Stimulated activated CD4-positive, alpha-beta T cell treated with anti-CD3 and anti-CD28 coated beads, Interleukin-2, amount 100 ng/mL, for 24 hours (primary cell): ENCODE measurements at places on chromosomes 11 and 22.

DNA sequence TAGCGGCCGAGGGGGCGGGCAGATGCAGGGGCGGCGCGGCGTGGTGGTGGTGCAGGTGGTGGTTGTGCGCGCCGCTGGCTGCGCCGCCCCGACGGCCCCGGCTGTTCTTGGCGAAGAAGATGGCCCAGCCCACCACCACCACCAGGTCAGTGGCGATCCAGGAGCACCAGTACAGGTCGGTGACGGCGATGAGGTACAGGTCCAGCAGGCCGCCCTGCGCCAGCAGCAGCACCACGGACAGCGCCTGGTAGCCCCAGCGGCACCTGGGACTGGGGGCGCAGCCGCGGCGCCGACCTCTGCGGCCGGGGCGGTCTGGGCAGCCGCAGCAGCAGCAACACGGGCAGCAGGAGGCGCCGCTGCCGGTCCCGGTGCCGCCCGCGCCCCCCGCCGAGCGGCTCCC lies 879 bp downstream of the TMEM121B start:
- DNase-seq: peak; percentile 64

DNA sequence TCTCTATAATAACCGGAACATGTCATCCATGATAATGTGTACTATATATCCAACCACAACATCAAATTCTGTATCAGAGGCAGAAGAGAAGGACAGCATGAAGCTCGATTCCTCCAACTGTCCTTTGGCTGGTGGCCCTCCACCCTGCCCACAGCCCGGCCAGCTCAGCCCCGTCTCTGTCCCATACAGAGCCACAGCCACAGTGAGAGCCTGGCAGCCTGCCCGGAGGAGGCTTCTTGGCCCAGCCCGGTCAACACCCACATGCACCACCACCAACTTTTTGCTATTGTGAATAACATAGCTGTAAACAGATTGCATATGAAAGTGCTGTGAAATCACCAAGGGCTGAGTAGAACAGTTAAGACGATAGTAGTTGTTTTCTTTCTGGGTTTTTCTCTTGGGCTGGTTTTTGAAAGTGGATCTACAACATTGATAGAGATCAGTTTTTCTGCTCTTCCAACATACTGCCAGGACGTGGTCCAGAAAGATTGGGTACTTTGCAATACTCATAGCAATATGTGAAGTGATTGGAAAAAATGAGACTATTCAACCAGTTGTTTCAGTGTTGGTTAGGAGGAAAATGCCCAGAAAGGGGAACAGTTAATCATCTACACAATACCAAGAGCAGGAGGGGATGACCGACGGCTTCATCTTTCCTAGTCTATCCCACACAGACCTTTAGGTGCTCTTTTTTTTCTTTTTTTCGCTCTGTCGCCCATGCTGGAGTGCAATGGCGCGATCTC lies 6.9 kb upstream of the TUBA8 start:
- peak; percentile 35 for DNase-seq

DNA sequence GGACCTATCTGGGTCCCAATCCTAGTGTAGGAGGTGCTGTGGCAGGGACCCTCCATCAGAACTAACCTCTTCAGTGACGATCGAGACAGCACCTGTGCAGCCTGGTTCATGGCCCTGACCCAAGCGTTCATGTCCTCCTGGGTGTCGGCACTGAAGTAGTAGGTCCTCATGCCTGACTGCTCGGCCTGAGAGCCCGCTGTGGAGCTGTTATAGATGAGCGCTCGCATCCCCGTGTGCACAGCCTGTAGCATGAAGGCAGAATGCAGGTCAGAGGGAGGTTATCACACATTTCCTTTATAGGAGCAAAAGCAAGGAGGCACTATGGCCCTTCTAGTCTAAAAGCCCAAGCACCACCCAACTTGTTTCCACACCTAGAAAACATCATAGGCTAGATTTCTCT lies 103.0 kb downstream of the C11orf58 start:
- no peak for DNase-seq

- no peak for DNase-seq
Measured at GRCh38 chr11:118448294-118448693, 12.0 kb downstream of the KMT2A start.

DNA sequence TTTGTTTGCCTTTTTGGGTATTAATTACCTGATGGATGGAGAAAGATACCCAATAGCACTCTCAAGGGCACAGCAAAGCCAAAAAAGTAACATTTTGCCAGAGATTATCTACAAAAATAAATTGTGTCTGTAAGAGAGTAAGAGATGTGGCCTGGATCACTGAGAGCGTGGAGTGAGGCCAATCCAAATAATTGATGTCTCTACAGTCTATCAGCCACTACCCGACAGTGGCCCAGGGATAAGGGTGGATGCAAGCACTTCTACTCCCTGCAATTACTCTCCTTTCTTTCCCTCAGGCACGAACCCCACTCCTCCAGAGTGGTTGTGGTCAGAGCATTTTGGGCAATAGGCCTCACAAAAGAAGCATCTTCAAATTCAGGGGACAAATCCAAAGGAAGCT lies 92.3 kb upstream of the ZC3H12C start:
- DNase-seq: no peak
